ENCODE measurements at places on chromosomes 4 and X.

- H3K36me3 ChIP-seq: no peaks in the 10 kb centered on the region
- H3K4me3 ChIP-seq: no peak overlapping the region
- H3K27me3 ChIP-seq: no peaks in the 10 kb centered on the region
Measured at GRCh38 chr4:123430031-123430430, 33.4 kb downstream of the SPRY1 start.

DNA sequence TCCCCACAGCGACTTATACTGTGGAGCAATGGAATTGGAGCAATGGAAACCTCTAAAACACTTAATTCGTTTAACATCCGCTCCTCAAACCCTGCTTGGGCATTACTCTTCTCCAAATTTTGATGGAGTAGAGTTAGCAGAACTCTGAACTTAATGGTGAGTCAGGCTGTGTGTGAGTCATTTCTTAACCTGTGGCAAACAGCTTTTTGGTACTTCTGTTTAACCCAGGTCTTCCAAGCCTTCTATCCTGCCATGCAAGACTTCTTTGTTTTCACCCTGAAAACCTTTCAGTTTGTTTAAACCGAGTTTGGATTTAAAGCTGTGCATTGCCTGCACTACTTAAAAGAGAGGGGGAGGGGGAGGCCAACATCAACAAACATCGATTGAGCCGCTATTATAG lies 3.6 kb upstream of the AMOT start:
- no peaks in the 10 kb centered on the region for H3K27me3 ChIP-seq
- peaks cover 12% of the 10 kb centered on the region for H3K4me1 ChIP-seq
- H3K4me3 ChIP-seq: no peak overlapping the region
- DNase-seq: no peak
- no peaks in the 10 kb centered on the region for H3K36me3 ChIP-seq

- H3K36me3 ChIP-seq: no peaks in the 10 kb centered on the region
- H3K4me1 ChIP-seq: peaks cover 19% of the 10 kb centered on the region
- peaks cover under 1% of the 10 kb centered on the region for H3K27me3 ChIP-seq
- H3K4me3 ChIP-seq: no peak overlapping the region
- H3K27ac ChIP-seq: no peak overlapping the region
Measured at GRCh38 chr4:184263461-184263860, 45.8 kb upstream of the ENPP6 start.

DNA sequence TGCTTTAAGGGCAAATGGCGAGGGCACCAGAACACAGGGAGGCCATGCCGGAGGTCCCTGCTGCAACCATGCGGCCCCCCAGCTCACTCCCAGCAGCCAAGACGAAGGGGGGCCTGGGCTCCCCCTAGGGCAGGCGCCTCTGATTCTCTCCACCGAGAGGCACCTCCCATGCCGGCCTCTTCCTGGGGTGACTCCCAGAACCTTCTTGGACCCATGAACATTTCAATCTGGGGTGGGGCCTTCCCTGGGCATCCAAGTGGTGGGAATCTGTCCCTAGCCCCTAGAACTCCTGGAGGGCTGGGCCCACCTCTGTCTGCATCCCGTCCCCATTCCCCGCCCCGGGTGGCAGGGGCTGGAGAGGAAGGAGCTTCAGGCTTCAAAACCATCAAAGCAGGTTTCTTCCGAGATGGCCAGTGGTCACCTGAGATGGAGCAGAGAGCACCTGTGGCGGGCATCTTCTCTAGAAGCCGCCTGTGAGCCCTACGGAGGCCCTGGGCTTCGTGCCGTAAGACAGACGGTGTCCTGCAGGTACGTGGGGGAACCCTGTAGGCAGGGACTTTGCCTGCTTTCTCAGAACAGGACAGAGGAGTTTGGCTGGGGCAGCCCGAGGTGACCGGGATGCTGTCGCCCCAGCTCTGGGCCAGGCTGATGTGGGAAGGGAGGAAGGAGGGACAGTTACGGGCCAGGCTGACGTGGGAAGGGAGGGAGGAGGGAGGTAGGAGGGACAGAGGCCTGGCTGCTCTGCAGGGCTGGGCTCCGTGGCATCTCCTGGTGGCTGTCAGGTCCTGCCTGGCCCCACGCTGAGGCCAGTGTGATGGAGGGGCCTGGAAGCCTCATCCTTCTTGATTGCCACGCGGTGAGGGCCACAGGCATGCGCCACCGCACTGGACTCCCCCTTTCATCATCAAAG lies 6.8 kb upstream of the SLC25A6 start:
- H3K27ac ChIP-seq: no peak overlapping the region
- H3K4me3 ChIP-seq: no peak overlapping the region
- H3K4me1 ChIP-seq: peaks cover 2% of the 10 kb centered on the region
- no peak for DNase-seq

DNA sequence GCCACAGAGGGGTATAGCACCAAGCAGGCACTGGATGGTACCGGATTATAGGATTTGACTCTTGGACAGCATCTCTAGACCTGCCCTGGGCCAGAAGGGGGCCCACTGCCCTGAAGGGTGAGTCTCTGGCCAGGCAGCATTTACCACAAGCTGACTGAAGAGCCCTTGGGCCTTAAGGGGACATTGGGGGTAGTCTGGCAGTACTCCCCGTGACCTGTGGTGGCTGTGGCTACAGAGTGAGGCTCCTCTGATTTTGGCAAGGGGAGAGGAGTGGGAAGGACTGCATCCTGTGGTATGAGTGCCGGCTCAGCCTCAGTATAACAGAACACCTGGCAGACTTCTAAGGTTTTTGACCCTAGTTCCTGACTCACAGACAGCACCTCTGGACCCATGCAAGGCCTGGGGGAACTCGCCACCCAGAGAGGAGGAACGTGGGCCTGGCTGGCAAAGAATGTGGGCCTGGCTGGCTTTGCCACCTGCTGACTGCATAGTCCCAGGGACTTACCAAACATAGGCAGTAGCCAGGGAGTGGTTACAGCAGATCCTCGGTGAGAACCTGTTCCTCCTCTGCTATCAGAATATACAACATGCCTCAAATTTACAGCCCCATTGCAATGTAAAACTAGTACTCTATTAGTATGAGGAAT lies 48.1 kb downstream of the ABCB7 start:
- H3K36me3 ChIP-seq: no peaks in the 10 kb centered on the region
- no peak overlapping the region for H3K27ac ChIP-seq
- H3K4me1 ChIP-seq: no peaks in the 10 kb centered on the region

- H3K27ac ChIP-seq: no peak overlapping the region
- no peaks in the 10 kb centered on the region for H3K27me3 ChIP-seq
- H3K4me3 ChIP-seq: no peak overlapping the region
- no peaks in the 10 kb centered on the region for H3K4me1 ChIP-seq
- DNase-seq: no peak
Measured at GRCh38 chr4:177285953-177286352, 23.7 kb upstream of the NEIL3 start.

- H3K36me3 ChIP-seq: no peaks in the 10 kb centered on the region
- no peak overlapping the region for H3K4me3 ChIP-seq
- no peaks in the 10 kb centered on the region for H3K27me3 ChIP-seq
- no peak for DNase-seq
Measured at GRCh38 chrX:19410259-19410658, 66.5 kb downstream of the PDHA1 start.

GRCh38 chr4:22174640-22175039 lies 226.1 kb upstream of the KCNIP4 start:
- no peaks in the 10 kb centered on the region for H3K27me3 ChIP-seq
- H3K27ac ChIP-seq: no peak overlapping the region
- H3K36me3 ChIP-seq: no peaks in the 10 kb centered on the region
- no peak overlapping the region for H3K4me3 ChIP-seq

DNA sequence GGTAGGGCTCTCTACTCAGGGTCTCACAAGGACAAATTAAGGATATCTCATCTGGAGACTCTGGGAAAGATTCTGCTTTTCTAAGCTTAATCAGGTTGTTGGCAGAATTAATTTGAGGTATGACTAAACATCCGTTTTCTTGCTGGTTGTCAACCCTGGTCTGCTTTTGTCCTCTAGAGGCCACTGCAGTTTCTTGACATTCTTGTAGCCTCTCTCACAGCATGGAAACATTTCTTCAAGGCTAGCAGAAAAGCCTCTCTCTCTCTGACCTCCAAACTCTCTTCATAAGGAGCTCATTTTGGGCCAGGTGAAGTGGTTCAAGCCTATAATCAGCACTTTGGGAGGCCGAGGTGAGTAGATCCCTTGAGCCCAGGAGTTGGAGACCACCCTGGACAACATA lies 749.5 kb upstream of the PCDH7 start:
- H3K4me1 ChIP-seq: no peaks in the 10 kb centered on the region
- H3K27ac ChIP-seq: no peak overlapping the region

GRCh38 chr4:81538716-81539427 lies 67.2 kb upstream of the RASGEF1B start:
- H3K4me3 ChIP-seq: no peak overlapping the region
- no peaks in the 10 kb centered on the region for H3K27me3 ChIP-seq
- no peak for DNase-seq
- no peaks in the 10 kb centered on the region for H3K4me1 ChIP-seq

- peak overlapping the region; percentile 76 for H3K4me3 ChIP-seq
- peak; percentile 53 for DNase-seq
- peaks cover 39% of the 10 kb centered on the region for H3K4me1 ChIP-seq
- no peaks in the 10 kb centered on the region for H3K36me3 ChIP-seq
Measured at GRCh38 chr4:186724058-186724863, 605 bp upstream of the FAT1 start.

- H3K4me3 ChIP-seq: no peak overlapping the region
- no peak overlapping the region for H3K27ac ChIP-seq
- no peaks in the 10 kb centered on the region for H3K4me1 ChIP-seq
- H3K36me3 ChIP-seq: no peaks in the 10 kb centered on the region
- H3K27me3 ChIP-seq: no peaks in the 10 kb centered on the region
Measured at GRCh38 chrX:115592997-115593734, 32.2 kb downstream of the PLS3 start.

GRCh38 chr4:176339936-176340761 lies 20.4 kb downstream of the SPCS3 start:
- no peak overlapping the region for H3K27ac ChIP-seq
- H3K36me3 ChIP-seq: no peaks in the 10 kb centered on the region
- no peak for DNase-seq
- no peaks in the 10 kb centered on the region for H3K27me3 ChIP-seq

DNA sequence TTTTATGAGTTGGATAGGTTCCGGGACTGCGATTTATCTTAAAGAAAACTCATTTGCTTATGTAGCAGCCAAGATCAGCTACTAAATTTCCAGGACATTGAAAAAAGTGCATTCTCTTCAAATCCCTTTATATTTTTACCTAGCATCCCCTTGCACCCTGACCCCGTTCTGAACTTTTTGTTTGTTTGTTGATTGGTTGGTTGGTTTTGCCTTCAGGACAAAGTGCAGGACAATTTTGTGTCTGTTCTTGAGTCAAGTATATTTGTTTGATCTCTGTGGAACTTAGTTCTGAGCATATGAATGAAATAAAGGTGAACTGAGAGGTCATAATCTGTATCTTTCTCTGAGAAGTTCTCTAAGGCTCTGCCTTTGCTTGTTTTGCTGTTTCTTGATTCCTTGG lies 12.8 kb upstream of the TAPT1 start:
- DNase-seq: no peak
- no peaks in the 10 kb centered on the region for H3K4me1 ChIP-seq
- no peak overlapping the region for H3K4me3 ChIP-seq
- no peaks in the 10 kb centered on the region for H3K27me3 ChIP-seq

DNA sequence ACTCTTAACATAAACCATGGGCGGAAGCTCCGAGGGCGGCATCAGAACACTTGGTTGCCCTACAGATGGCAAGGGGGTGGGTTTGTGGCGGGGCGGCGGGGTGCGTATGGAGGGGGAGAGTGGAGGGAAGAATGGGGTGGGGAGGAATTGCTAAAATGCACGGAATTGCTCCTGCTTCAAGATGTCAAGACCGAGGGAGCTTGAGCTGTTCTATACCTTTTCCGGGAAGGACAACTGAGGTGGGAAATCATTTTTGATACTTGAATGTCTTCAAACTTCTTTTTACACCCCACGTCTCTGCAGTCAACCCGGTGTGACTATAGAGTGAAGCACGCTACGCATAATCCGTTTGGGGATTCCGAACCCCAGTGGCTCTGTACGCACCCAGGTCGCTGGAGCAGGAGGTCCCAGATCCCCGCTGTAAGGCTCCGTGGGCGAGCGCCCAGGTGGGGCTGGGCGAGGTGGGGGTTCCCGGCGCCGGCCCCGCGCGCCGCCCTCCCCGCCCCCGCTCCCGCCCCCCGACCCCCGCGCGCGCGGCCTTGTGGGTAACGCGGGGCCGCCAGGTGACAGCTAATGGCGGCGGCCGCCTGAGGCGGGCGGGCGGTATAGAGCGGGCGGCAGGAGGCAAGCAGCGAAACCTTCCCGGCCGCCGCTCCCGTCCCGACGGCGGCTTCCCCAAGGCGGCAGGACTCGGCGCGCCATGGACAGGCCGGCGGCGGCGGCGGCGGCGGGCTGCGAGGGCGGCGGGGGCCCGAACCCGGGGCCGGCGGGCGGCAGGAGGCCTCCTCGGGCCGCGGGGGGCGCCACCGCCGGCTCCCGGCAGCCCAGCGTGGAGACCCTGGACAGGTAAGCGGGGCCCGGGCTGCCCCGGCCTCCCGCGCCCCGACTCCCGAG lies at the start of gene MTMR1:
Gene MTMR1 (plus strand): TSS at position 566 of the 894 bp plus-strand sequence. CDS start 135 bp downstream, at position 701.
- H3K4me3 ChIP-seq: peak within 1 kb of the TSS; percentile 50
- peak; percentile 47 for DNase-seq
- peaks cover 9% of the 10 kb centered on the region for H3K36me3 ChIP-seq
- H3K4me1 ChIP-seq: peaks cover 17% of the 10 kb centered on the region

- H3K4me3 ChIP-seq: no peak overlapping the region
- no peaks in the 10 kb centered on the region for H3K4me1 ChIP-seq
- H3K27ac ChIP-seq: no peak overlapping the region
- DNase-seq: no peak
Measured at GRCh38 chr4:120842031-120842430, 80.5 kb downstream of the PRDM5 start.

DNA sequence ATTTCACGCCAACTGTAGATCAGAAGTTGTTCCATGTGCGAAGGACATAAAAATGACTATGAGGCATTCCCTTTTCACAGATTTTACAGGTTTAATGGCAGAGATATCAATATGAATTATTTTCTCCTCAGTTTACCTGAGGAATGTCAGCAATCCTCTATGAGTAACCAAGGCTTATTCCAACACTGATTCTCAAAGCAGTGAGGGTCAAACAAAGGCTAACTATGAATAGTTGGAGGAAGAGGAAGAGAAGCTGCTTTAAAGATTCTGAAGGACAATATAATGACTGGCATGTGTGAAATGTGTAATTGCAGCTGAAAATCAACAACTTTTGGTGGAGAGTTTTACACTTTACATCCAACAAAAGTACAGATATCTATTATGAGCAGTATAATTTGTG lies 29.1 kb downstream of the NAF1 start:
- DNase-seq: no peak
- H3K27ac ChIP-seq: no peak overlapping the region
- no peaks in the 10 kb centered on the region for H3K27me3 ChIP-seq
- no peaks in the 10 kb centered on the region for H3K4me1 ChIP-seq
- H3K4me3 ChIP-seq: no peak overlapping the region
- peaks cover 74% of the 10 kb centered on the region for H3K36me3 ChIP-seq

GRCh38 chrX:6679988-6680387 lies 145.1 kb upstream of the VCX3A start:
- H3K36me3 ChIP-seq: no peaks in the 10 kb centered on the region
- DNase-seq: no peak
- no peaks in the 10 kb centered on the region for H3K27me3 ChIP-seq
- H3K27ac ChIP-seq: no peak overlapping the region
- no peaks in the 10 kb centered on the region for H3K4me1 ChIP-seq
- H3K4me3 ChIP-seq: no peak overlapping the region
